ENCODE measurements at places on chromosomes 6 and 20.

GRCh38 chr6:723540-723939, 30.6 kb upstream of the EXOC2 start:
- DNase-seq: no peak

- DNase-seq: no peak
Measured at GRCh38 chr20:32070690-32071213, 18.7 kb downstream of the HCK start.

DNA sequence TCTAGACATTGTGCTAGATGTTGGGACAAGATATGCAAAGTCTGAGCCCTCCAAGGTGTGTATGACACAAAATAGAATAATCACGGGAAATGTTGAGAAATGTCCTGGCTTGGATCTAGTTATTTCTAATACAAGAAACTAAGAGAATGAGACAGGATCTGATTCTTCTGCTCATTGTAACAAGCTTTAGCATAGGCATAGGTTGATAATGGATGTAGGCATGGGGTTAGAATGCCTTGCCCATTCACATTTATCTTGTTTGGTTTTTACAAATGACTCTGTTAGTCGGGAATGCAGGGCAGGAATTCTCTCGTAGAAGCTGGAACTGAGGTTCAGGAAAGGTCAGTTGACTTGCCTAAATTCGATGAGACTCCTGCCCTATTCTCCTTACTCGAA, 1.5 kb upstream of the SLC26A8 start:
- DNase-seq: no peak

DNA sequence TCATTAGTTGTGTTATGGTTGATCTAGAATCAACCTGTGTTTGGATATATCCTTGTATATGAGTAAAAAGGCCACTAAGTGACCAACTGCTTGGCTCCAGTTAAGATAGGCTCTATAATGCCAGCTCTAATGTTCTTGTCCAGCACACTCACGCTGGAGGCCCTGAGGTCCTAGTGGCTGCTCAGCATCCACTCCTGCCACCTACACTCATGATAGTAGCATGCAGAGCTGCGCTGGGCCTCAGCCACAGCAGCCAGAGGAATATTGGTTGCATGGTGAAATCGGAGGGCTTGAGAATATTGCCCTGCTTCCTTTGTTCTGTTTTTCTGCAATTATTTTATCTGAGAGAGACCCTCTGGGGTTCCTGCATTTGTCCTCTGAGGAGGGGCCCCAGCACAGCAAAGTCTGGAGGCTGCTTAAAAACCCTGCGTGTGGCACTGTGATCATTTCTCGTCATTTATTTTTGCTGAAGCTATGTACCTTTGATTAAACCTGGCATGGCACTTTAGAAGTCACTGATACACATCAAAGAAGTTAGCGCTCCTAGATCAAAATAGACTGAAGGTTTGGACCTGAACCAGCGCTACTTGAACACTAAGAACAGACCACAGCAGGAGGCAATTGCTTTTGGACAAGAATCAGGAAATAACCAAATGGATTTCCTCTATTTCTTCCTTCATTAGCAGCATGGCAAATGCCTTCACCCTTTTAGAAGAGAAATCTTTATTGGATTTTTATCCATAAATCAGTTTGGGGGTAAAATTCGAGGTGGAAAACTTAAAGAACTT, 398.4 kb upstream of the ID4 start:
- no peak for DNase-seq

DNA sequence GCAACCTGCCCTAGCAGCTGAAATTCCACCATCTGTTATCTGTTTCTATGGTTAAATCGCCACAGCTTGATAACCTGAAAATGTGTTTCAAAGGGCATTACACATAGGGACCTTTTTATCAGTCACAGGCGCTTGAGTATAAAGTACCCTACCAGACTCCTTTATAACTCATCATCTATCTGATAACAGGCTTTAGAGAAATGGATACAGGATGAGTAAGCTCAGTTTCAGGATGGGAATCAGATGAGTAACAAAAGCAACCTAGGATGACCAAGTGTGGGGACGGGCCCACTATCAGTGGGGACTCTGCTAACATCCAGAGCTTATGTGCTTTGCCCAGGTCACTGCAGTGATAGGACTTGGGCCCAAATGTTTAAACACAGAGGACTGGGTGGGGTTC, 75.6 kb downstream of the PRND start:
- no peak for DNase-seq

GRCh38 chr20:58482416-58482815, 32.8 kb downstream of the APCDD1L start:
- DNase-seq: no peak

DNA sequence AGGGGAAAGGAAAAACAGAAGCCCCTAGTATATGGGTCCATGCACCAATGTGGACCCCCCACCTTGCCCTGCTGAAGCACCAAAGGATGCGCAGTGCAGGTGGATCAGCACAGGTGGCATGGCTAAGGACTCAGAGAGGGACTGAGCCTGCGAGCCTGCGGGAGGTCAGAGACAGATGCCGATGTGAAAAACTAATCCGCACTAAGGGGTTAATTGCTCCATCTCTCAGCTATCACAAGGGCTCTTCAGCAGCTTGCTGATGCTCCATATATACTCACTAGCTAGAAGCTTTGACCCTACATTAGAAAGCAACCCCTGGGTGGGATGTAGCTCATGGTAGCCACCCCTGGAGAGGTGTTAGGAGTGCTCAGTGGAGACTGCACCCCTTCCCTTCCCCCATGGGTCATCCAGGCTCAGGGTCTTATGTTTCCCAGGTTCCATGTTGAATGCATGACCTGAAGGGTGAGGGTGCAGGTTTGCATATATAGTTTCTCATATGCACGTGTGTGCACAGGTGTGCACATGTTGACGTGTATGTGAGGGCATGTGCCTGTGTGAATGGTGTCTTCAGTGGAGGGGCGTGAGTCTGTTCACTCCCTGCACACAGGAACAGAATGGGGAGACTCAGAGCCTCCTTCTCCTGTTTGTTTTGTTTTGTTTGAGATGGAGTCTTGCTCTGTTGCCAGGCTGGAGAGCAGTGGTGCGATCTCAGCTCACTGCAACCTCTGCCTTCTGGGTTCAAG, 13.4 kb upstream of the IP6K3 start:
- DNase-seq: no peak

DNA sequence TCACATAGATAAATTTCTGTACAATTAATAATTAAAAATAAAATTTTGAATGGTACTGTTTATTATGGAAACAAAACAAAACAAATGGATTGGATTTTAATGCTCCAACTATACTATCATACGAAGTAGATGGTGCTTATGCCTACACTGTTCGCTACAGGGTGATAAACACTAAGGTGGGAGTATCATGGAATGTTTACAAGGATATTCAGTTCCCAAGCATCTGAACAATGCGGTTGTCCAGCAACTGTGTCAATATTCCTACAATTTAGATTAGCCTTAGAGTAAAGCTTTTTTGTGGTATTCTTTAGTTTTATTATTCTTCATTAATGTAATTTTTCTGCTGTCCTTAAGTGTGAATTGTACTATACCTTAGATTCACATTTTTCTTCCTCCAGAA, 105.1 kb downstream of the MMS22L start:
- DNase-seq: no peak

- no peak for DNase-seq
Measured at GRCh38 chr6:169189182-169189581, 64.5 kb downstream of the THBS2 start.

GRCh38 chr6:3571836-3572235, 115.0 kb upstream of the SLC22A23 start:
- DNase-seq: no peak

DNA sequence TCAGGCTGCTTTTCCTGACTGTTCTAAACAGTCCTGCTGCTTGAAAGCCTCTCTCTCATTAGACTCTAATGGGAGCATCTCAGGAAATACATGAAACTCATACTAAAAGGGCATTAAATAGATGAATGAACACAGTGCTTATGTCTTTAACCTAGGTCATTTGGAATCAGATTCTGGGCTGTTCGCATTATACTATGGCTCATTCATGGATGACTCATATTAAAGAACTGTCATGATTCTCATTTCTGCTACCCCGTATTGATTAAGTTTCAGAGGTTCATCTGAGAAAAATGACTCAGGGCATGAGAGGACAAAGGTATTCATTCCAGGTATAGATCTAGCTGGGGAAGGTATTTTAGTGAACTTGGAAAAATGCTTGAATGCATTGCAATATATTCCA, 335.5 kb downstream of the GJA1 start:
- DNase-seq: no peak

- DNase-seq: no peak
Measured at GRCh38 chr20:47581090-47581489, 79.4 kb downstream of the NCOA3 start.

DNA sequence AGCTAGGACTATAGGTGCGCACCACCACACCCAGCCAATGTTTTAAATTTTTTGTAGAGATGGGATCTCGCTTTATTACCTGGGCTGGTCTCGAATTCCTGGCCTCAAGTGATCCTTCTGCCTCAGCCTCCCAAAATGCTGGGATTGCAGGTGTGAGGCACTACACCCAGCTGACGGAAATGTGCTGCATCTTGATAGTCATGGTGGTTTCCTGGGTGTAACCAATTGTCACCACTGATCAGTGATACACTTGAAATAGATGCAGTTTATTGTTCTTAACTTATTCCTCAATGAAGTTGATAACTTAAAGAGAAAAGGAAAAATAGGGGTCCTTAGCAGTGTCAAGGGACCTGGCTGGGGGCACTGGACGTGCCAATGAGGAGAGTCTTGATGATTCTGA, 92.4 kb downstream of the PPP1R14C start:
- DNase-seq: no peak

- no peak for DNase-seq
Measured at GRCh38 chr6:137964876-137965275, 97.8 kb downstream of the TNFAIP3 start.

DNA sequence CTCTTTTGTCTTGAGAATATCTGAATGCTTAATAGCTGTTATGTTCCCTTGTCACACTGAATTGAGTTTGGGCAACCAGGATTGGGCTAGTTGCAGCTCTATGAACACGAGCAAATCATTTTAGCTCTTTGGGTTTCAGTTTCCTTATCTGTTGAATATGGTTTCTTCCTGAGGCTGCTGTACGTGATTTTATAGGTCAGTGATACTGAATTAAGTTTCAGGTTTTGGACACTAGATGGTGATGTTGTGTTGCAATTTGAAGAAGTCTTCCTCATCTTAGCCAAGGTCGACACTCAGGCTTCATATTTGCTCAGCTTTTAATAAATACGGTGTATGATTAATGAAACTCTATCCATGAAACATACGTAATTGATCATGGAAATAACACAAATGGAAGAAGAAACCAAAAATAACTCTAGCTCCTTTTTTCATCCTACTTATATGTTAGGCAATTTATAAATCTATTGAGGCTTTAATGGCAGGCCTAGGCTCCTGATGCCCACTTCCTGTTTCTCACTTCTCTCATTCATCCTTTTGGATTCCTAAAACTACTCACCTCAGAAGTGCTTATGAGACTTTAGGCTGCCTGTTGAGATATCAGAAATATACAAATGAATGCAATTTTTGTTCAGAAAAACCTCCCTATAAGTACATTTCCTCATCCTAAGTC, 354.1 kb upstream of the MAP3K7 start:
- DNase-seq: no peak

DNA sequence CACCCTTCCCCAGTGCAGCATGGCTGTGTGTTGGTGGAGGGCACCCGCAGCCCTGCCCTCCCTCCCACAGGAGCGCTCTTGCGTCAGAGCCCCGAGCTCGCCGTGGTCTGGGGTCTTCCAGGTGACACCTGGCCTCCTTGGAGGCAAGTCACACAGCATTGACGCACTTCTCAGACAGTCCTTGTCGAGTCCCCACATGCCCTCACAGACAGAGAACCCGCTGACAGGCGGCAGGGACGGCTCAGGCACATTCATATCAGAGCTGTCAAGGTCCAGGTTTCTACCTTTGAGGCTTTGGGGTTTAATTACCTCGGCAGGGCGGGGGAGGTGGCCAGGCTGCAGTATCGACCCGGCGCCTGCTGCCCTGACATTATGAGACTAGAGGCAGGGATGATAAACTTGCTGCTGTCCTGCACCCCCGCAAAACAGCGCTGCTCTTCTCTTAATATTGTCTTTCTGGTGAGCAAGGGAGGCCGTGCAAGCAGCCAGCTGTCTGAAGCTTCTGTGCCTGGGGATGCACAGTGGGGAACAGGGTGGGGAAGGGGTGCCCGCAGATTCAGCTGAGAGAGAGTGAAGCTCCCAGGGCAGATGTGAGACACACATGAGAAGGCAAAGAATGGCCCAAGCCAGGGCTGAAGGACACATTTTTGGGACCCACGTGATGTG, 4.7 kb downstream of the NPEPL1 start:
- DNase-seq: no peak

- no peak for DNase-seq
Measured at GRCh38 chr6:112634376-112634775, 287.2 kb downstream of the RFPL4B start.

DNA sequence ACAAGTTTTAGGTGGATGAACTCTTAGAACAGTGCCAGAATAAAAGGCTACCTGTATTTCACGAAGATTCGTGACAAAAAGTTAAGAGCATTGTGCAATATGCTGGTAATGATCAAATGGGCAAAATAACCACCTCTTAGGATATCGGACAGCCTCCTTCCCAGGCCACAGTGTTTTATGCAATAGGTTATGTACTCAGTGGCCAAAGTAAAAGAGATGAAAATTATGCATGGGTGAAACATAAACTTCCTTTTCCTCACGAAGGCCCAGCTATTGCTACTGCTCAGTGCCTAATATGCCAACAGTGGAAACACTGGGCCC, 153.6 kb upstream of the SIM1 start:
- no peak for DNase-seq

DNA sequence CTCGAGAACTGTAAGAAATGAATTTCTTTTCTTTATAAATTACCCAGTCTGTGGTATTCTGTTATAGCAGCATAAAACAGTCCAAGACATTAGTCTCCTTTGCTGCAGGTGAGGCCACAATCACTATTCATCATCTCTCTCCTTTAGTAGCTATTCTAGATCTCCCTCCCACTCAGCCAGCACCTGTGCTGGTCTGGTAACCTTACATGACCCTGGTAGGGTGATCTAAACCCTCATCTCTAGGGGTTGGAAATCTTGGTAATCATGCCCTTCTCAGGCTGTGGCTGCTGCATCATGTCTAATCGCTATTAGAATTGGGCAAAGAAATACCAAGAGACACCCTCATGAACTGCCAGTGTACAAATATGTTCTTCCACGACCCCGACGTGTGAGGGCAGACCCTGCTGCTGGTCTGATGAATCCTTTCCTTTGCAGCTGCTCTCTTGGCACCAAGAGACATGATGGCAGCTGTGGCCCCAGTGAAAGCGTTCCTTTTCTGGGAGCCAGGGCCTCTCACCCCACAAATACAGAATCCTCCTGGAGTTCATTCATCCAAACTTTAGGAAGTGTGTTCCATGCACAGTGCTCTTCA, 23.0 kb upstream of the IGF2R start:
- no peak for DNase-seq

GRCh38 chr6:22447249-22448196, 121.8 kb upstream of the HDGFL1 start:
- DNase-seq: no peak

GRCh38 chr6:149138089-149138488, 179.4 kb upstream of the TAB2 start:
- DNase-seq: no peak

Data from stimulated activated CD4-positive, alpha-beta T cell treated with anti-CD3 and anti-CD28 coated beads, Interleukin-1b, Interleukin-23, amount 100 ng/mL, for 1 hour (primary cell).